IMR-90 (cell line): ENCODE measurements at places on chromosomes 1 and 21. TPM values are rescaled to one million over a fixed set of nuclear protein-coding genes. Genes with fewer than 3 reads are reported as not detected.

GRCh38 chr1:229696385-229696784 lies 70.3 kb downstream of the URB2 start:
- no peak for DNase-seq

Gene PRR9
- not detected in 2 replicates for total RNA-seq

GRCh38 chr1:194723067-194723466 lies 1536.7 kb upstream of the B3GALT2 start:
- DNase-seq, result peak; percentile 73

DNA sequence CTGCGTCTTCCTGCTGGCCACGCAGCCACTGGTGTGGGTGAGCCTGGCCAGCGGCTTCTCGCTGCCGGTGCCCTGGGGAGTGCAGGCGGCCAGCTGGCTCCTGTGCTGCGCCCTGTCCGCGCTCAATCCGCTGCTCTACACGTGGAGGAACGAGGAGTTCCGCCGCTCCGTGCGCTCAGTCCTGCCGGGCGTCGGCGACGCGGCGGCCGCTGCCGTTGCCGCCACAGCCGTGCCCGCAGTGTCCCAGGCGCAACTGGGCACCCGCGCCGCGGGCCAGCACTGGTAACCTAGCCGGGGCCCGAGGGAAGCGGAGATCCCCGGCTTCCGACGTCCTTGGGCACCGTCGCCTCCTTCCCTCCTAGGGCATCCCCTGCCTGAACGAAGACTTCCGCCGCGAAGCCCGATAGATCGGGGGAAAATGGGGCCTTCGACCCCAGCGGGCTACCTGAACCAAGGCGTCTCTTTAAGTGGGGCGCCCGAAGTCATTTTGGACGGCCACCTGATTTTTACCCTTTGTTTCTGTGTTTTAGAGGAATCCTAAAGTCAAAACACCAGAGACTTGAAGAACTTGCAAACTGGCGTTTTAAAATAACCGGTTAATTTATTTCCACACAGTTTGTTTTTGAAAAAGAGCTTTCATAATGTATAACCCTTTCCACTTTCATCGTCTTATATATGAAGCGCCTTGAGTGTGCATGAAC lies 2.0 kb downstream of the GPR88 start:
- peak; percentile 24 for DNase-seq

Gene OR2L5
- total RNA-seq, result not detected in 2 replicates

DNA sequence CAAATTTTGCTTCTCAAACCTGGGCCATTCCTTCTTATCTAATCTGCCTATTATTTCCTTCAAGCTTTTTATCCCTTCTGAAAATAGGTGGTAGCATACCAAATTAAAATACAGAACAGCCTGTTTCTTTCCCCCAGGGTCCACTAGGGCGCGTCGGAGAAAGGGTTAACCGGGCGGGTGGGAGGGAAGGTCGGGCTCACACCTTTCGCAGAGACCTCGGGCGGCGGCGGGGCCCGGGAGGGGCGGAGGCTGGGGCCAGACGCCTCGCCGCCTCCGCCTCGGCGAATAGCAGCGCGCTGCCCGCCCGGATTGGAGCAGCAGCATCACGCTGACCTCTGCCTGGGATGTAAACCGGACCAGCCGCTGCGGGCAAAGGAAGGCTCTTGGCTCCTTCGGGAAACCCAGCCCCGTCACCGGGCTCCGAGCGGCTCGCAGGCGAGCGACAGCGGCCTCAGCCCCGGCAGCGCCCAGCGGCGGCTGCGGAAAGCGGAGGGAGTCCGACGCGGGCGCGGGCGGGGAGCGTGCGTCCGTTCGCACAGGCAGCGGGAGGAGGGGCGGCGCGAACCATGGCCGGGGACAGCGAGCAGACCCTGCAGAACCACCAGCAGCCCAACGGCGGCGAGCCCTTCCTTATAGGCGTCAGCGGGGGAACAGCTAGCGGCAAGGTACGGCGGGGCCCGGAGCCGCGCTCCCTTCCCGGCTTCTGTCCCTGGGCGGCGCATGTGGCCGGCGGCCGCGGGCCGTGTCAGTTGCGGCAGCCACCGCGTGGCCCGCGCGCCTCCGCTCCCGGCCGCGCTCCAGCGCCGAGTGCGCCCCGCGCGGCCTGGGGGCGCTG lies at the start of gene UCK2:
UCK2 (plus strand) TSS at position 347 of the 835 bp plus-strand sequence; CDS start at position 567, 220 bp downstream.
- DNase-seq, result peak; percentile 76

Gene RHBDL2
- total RNA-seq, result 0.28 and 0.36 TPM in 2 replicates

DNA sequence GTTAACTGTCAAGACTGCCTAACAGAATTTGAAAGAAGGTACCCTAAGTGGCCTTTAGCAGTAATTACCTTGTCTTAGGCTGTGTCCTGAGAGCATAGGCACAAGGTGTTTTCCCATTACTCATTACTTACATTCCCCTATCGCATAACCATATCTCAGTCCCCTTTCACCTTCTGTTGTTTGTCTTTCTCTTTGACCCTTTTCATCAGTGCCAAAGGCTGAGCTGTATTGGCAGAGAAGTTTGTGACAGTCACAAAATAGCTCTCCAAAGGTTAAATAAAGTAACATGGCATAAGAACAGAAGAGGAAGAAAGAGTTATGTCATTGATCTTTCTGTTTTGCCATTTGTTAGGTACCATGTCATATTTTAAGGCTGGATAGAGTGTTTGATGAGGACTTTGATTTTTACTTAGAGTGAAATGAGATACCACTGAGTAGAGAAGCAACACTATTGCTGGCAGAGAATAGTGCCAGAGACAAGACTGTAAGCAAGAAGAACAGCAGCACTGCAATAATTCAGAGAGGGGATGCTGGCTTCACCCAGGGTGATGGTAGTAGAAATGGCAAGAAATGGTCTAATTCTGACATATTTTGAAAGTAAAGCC lies 497.8 kb downstream of the TTLL7 start:
- no peak for DNase-seq

- DNase-seq, result no peak
Measured at GRCh38 chr1:212053993-212054392, 18.4 kb downstream of the DTL start.

DNA sequence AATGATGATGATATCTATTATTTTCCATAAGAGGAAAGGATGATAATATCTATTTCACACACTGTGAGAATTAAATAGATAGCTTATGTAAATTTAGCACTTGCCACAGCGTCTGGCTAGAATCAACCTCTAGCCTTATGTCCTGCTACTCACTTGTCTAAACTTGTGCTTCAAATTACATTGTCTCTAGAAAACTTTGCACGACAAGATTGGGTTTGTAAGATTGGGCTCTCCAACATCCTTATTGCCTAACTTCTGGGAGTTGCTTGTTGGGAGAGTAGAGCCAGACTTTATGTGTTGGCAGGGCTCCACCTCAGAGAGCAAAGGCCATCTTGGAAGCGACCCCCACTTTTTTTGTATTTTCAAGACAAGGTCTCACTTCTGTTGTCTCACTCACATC lies 50.0 kb upstream of the POGK start:
- no peak for DNase-seq

- no peak for DNase-seq
Measured at GRCh38 chr1:190476806-190477205, 858 bp downstream of the BRINP3 start.

DNA sequence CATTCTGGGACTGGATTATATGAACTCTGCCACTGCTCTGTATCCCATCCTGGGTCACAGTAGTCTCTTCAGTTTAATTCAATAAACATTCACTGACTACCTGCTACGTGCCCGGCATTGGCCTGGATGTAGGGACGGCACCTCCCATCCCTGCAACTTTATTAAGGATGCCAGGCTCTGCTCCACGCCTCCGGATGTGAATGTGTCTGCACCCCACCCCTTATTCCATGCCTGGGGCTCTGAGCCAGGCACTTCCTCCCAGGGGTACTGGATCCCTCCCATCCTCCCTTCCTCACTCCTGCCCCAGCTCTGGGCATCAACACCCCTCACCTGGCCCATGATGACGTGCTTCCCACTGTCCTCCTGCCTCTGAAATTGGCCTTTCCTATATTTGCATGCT lies 53.7 kb downstream of the KCNN3 start:
- DNase-seq, result no peak

Gene FCRL1
- not detected in 2 replicates for total RNA-seq

Gene SELL
- total RNA-seq, result not detected in 2 replicates

Gene FLVCR1
- 3.9 and 6.7 TPM in 2 replicates for total RNA-seq

DNA sequence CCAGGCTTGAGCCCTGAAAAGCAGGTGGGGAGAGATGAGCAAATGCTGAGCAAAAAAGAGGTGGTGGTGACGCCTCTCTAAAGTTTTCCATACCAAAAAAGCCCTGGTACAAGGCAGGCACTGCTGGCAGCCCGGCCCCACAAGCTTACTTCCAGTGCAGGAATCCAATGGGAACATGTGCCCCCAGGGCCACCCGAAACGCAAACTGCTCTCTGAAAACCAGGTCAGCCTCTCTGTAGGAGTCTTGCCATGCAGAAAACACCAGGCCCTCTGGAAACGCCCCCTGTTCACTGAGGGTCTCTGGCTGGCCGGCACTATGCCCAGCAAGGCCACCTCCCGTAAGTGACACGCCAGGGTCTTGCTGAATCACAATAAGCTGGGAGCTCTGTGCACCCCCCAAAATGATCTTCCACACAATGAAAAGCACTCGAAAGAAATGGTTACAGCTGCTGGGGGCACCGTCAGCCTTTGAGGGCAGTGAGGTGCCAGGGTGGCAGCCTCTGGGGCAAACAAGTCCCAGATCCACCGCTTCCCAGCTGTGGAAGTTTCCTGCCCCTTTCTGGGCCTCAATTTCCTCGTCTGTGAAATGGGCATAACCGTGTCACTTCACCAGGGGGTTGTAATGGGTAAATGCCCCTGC lies 170.5 kb downstream of the TOMM20 start:
- DNase-seq, result no peak

Gene RSBN1
- 11.7 and 12.8 TPM in 2 replicates for total RNA-seq

DNA sequence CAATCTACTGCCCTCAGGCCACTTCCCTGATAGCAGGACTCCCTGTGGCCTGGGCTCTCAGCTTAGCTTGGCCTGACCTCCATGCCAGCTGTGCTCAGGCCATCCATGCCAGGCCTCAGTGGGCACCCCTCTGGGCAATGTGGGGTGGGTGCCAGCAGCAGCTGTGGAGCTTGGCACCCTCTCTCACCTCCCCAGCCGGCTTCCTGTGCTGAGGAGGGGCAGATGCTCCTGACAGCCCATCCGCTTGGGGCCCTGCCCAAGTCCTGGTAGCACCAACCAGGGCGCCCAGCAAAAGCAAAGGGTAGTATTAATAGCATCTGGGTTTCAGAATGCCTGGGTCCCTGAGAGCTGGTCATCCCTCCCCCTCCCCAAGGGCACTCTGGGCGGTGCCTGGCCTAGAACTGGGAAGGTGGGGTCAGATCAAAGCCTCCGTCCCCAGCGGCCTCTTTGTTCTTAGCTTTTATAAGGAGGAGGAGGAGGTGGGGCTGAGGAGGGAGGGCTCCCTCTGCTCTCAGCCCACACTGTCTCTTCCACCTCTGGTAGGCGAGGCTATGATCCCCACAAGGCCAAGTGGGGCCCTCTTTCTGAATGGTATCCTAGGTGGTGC lies 6.1 kb downstream of the EFNA4 start:
- DNase-seq, result no peak

- no peak for DNase-seq
Measured at GRCh38 chr1:89147678-89148658, 22.1 kb upstream of the GBP2 start.

Gene CTH
- 2.5 and 2.7 TPM in 2 replicates for total RNA-seq

- DNase-seq, result no peak
Measured at GRCh38 chr21:25528515-25528914, 78.8 kb downstream of the MRPL39 start.

Gene CLCNKB
- not detected in 2 replicates for total RNA-seq

Gene OR2L2
- total RNA-seq, result not detected in 2 replicates

Gene RNF186
- not detected in 2 replicates for total RNA-seq

GRCh38 chr1:56787330-56787729 lies 31.9 kb downstream of the FYB2 start:
- no peak for DNase-seq

- no peak for DNase-seq
Measured at GRCh38 chr1:99594205-99594604, 51.7 kb upstream of the PALMD start.

- DNase-seq, result no peak
Measured at GRCh38 chr1:204207136-204207616, 6.6 kb downstream of the GOLT1A start.

Gene TRIM46
- 2.3 and 2.5 TPM in 2 replicates for total RNA-seq

GRCh38 chr1:15616373-15617172 lies 685 bp upstream of the DDI2 start:
- peak; percentile 45 for DNase-seq

DNA sequence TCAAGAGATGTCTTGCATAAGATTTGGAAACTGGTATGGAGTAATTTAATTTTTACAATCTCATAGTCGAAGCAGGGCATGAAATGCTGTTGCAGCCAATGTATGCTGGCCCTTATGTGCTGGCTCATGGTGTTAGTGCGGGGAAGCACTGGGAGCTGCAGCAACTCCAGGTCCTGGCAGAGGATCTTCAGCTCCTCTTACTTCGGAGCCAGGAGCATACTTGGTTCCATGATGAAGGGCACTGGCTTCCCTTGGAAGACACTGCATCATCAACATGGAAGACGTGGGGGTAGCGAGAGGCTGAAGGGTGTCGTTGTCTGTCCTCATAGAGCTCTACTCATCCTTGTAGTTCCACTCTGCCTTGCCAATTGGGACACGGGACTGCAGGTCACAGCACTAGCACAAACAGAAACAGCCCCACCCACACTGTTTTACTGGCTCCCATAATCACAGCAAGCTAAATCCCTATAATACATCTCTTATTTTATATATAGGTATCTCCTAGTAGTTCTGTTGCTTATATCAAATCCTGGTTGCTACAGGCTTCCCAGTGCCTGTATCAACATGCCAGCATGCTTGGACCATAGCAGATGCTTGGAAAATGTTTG lies 22.4 kb downstream of the PLA2G2D start:
- DNase-seq, result no peak

Gene ALG14
- total RNA-seq, result 1.4 and 2.0 TPM in 2 replicates

- DNase-seq, result no peak
Measured at GRCh38 chr21:45525153-45525909, 16.9 kb downstream of the SLC19A1 start.

Gene SERPINC1
- total RNA-seq, result not detected in 2 replicates

DNA sequence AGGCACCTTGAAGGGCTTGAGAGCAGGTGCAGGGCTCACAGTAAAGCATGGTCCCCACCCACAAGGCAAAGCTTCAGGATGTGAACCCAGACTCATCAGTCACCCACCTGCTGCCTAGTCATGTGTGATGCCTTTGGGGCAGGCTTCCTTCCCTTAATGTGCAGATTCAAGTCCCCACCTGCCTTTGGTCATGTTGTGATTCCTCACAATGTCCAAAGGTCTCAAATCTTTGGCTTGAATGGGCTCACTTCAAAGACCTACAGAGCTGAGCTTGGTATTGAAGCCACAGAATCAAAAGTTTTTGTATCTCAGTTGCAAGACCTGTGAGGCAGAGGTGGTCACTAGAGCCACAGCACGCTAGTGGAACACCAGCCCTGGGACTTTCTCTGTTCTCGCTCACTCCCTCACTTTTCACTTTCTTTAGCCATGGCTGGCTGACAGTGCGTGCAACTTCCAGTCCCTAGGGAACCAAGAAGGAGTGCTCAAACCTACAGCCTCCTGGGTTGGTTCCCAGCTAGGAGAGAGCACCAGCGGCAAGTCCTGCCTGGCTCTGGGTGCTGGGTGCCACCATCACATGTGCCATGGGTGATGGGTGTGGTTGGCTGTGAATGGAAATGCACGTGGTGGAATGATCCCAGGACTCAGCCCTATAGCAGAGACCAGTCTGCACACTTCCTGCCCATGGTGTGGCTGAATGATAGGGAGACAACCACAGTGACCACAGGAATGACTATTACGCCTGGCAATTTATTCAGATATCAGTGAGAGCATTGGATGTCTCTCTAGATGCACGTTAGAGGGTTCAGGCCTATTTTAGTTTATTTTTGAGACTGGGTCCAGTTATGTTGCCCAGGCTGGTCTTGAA lies 26.4 kb upstream of the CLIC6 start:
- peak; percentile 18 for DNase-seq

GRCh38 chr1:116755066-116755465 lies 836 bp downstream of the CD2 start:
- DNase-seq, result no peak

Gene LCE2C
- total RNA-seq, result not detected in 2 replicates

- DNase-seq, result no peak
Measured at GRCh38 chr1:8329439-8329838, 11.5 kb downstream of the SLC45A1 start.
